ENCODE measurements at places on chromosomes 12 and 14.

DNA sequence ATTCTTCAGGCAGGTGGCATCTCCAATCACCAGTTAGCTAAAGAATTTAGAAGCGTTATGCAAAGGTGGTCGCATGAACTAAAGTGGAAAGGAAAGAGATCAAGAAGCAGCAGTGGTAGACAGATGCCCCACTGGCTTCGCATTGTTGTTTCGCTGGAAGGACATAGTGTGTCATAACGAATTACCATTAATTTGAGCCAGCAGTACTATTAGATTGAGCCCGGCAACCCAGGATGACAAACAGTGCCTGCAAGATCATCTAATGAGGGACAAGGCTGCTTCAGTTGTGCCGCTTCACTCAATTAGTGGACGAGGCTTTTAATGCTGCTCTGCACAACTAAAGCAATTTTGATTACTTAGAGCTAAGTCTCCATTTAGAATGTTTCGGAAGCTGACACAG is 274.5 kb upstream of the SOX5 start:
- no peak for DNase-seq

GRCh38 chr14:52824462-52824861 is 33.1 kb upstream of the GNPNAT1 start:
- no peak for DNase-seq

GRCh38 chr12:40010899-40011774 is 94.7 kb downstream of the SLC2A13 start:
- peak; percentile 86 for DNase-seq

GRCh38 chr12:509500-509899 is 49.8 kb downstream of the B4GALNT3 start:
- DNase-seq = no peak

DNA sequence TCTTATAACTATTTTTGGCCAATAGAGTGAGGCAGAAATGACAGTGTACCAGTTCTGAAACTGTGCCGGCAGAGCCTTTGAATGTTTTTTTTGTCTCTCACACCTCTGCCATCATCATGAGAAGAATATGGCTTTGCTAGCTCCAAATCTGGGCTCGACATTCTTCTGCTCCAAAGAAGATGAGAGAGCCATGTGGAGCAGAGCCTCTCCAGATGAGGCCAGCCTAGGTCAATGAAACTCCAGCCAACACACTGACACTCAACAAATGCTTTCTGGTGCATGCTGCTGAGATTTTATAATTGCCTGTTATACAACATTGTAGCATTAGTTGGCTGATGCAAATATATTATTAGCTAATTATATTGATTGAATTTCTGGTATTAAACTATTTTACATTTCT is 154.7 kb downstream of the SLC38A4 start:
- no peak for DNase-seq

DNA sequence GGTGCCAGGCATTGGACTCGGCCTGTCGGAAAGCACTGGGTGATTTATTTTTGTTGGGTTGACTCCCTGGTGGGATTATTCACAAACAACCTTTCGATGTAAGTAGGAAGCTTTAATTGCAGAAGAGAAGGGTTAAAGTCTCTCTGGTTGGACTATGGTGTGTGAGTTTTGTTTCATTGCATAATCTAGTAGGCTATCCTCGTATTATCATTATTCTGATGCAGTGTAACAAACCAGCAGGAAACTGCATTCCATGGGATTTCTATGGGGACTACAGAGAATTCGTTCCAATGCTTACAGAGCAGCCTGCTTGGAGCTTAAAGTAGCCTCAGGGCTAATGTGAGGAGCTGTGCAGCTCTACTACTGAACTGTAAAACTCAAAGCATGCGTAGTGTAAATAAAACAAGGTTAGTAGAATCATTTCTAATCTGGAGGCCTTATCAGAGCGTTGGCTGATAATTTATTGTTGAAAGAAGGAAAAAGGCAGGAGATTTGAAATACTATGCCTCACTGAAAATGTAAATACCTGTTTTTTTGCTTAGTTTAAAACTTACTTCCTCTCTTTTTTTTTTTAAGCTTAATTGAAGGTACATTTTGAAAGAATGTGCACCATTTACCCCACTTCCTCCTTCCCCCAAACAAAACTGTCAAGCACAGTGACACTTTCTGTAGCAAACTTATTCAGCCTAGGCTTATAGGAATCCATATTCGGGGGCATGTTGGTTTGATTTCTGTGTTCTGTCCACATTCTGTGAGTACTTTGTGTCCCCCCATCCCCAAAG is 226.7 kb downstream of the NPAS3 start:
- peak; percentile 50 for DNase-seq

DNA sequence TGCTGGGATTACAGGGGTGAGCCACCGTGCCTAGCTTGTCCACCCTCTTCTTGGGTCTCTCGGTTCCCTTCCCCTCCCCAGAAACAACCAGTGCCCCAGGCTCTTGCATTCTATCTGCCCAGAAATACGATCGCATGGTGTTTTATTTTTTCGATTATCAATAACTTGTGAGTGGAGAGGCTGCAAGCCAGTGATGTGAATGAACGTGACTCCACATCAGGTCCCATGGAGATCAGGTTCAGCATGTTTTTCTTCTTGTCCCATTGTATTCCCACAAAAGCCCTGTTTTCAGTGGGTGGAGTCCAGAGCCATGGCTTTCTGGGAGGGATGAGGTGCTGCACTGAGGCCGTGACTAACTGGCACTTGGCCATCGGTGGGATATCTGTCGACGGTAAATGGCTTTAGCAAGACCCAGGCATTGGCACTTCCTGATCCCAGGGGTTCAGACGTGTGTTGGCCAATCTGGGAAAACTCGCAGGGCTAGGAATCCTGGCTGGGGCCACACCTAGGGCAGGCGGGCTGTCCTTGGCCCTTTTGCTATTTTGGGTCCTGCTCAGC is 12.7 kb upstream of the HNF1A start:
- DNase-seq = no peak

DNA sequence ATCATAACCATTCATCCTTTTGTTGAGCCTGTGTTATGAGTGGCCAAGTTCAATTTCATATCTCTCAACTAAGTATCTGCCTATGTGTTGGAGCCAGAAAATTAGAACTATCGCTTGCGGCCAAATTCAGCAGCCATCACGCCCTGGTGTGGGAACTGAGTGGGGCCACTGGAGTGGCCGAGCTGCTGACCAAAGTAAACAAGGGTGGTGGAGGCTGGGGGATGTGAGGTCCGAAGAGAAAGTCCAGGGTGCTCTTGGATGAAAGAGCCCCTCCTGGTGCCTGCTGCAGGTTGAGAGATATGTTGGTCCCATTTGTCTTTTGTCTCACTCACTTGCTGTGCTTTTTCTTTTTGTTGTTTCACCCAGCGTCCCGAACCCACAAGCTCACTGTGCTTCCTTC is 14.9 kb downstream of the ADGRD1 start:
- DNase-seq = no peak

GRCh38 chr14:36078080-36078479 is 98.4 kb downstream of the PTCSC3 start:
- DNase-seq = no peak

GRCh38 chr12:77577791-77578190 is 252.9 kb upstream of the NAV3 start:
- no peak for DNase-seq

DNA sequence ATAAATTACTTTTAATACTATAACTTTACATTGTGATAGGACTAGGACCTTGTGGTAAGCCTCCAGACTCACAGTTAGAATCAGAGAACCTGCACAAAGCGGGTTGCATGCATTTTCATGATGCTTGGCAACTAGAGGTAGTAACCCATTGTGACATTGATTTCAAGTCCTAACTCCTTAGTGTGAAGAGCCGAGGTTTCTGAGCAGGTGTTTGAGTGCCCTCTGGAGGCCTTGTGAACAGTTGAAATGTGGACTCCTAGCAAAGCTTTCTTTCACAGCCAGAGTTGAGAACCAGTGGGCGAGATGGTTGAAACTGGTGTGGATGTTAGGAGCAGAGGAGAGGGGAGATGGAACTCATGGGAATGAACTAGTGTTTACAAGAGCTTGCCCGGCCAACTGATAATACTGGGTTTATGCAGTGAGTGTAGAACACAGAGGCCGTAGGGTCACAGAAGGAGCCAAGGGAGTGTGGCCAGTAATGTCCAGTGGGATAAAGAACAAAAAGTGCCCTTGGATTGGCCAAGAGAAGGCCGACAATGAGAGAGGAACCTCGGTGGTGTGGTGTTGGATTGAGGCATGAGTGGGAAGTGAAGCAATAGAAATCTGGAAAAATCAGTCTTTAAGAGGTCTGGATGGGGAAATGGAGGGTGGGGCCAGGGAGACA is 10.9 kb downstream of the ZNF664 start:
- DNase-seq = peak; percentile 89

DNA sequence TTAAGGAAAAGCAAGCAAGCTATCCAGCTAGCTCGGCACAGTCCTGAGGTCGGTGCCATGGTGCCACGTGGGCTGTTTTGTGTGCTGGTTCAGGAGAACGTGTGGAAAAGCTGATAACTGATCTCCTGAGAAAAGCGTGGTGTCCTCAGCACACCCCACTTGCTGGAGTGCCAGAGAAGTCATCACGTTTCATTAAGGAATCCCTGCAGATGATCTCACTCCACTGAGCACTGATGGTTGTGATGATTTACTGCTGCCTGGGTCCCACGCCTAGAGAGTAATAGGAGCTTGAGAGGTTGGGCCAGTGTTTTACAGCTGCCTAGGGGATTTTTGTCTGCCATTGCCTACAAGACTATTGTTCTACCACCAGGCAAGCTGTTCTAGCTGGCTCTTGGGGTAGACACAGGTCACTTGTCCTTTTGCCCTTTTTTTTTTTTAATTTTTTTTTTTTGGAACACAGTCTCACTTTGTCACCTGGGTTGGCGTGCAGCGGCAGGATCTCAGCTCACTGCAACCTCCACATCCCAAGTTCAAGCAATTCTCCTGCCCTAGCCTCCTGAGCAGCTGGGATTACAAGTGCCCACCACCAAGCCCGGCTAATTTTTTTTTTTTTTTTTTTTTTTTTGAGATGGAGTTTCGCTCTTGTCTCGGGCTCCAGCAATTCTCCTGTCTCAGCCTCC is 42.3 kb upstream of the EVL start:
- no peak for DNase-seq

- no peak for DNase-seq
These were observed 1320.5 kb downstream of the AACS start for GRCh38 chr12:126385785-126386184.

- DNase-seq = peak; percentile 50
These were observed 106.8 kb downstream of the TMEM260 start for GRCh38 chr14:56686416-56686815.

DNA sequence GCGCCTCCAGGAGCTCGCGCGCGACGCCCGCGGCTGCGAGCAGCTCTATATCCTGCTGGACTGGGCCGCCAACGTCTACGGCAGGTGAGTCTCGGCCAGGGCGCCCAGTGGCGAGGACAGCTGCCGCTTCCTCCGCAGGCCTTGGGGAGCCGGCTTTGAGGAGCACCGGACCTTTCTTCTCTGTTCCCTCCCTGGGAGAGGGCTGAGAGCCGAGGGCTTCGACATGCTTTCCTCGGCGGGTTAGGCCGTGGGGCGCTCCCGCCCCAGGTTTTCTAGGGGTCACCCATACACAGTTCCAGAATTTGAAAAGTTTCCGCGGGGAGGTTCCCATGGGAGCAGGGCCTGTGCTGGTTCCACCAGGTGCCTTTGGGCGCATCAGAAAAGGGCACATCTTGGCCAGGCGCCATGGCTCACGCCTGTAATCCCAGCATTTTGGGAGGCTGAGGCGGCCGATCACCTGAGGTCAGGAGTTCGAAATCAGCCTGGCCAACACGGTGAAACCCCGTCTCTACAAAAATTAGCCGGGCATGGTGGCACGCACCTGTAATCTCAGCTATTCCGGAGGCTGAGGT is 8.2 kb downstream of the EXOC3L4 start:
- no peak for DNase-seq

DNA sequence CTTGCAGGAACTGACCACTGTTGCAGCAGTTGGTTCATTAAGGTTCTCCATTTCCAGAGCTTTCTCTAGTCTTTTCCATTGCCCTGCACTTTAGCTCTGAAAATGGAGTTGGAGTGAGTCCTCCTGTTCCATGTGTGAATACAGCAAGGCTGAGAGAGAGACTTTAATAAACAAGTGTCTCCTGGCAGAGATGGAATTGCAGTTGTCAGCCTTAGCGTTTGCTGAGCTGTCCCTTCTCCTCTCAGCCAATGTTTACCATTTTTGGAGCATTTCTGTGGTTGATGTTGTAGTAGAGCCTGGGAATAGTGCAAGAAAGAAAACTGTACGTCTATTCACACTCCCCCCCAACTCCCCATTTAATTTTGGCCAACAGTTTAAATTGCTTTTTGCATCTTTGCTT is 7.5 kb upstream of the MANSC4 start:
- peak; percentile 36 for DNase-seq

GRCh38 chr14:76138758-76139723 is 12.7 kb upstream of the GPATCH2L start:
- DNase-seq = no peak

GRCh38 chr12:55142669-55143565 is 16.7 kb downstream of the OR9K2 start:
- DNase-seq = peak; percentile 81

DNA sequence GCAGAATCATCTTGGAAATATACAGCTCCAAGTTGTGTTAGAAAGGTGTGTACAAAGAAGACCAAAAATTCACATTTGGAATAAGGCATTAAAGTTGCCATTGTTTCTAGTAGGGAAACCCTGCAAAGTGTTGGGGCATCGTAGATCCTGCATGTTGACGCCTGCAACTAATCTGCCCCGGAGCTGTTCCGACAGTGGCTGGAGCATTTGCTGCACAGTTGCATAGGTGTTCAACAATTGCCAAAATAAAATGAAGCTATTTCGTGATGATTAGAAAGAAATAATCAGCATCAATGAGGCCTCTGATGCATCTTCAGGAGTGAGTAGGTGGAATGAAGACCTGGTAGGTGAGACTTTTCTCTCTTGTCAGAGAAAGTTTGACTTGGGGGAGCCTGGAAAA is 47.3 kb downstream of the DAD1 start:
- DNase-seq = no peak

GRCh38 chr14:103220134-103220981 is 97.1 kb downstream of the TNFAIP2 start:
- no peak for DNase-seq

DNA sequence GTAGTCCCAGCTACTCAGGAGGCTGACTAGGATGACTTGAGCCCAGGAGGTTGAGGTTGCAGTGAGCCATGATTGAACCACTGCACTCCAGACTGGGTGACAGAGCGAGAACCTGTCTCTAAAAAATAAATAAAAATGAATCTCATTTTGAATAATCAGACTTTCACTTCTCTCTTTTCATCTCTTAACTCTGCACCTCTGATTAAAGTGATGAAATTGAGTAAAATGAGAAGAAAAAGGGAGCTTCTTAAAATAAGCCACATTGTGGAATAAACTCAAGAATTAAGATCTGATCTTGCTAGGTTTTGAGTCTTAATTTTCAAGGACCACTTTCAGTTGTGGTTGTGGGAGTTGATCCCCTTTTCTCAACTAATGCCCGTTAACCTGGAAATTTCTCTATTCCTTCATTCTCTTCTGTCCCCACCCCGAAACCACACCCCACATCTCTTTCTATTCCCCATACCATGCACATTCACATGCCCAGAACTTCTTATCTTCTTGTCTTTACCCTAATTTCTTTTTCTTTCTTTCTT is 70.9 kb upstream of the ETV6 start:
- DNase-seq = no peak

GRCh38 chr12:19161216-19161615 is 31.7 kb downstream of the PLEKHA5 start:
- no peak for DNase-seq
